Fibroblast of skin of right quadriceps (primary cell): ENCODE measurements at places on chromosomes 2 and 18.

DNA sequence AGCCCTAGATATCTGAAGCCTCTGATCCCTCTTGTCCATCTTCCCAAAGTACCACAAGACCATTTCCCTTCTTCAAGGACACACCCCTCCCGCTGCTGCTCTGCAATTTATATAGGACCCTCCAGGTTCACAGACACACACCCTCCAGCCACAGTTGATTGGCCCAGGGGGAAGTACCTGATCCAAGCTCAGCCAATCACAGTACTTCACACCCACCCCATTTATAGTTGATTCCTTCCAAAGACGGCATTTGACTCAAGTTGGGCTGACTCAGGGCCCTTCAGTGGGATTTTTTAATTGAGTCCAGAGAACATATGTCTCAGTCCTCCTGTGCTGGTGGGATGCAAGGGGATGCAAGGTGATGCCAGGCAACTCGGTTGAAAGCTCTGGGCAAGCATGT is 59.2 kb downstream of the GYPC start:
- no peak for DNase-seq

GRCh38 chr2:43605851-43606250 is 10.0 kb upstream of the THADA start:
- DNase-seq: no peak

DNA sequence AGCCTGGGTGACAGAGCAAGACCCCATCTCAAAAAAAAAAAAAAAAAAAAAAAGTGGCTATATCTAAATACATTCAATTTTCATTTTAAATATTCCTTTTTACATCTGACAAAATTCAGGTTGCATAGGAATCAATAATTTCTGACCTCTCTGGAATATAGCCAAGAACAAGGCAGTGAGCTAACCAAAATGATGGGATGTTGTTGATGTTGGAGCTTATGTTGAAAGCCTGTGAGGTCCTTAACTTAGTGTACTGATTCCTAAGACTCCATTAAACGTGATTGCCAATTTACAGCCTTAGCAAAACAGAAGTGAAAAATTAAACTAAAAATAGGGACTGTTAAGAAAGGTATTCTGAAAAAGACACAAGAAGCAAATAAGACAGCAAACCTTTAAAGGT is 109.6 kb downstream of the MEP1B start:
- no peak for DNase-seq

GRCh38 chr2:113826346-113827285 is 63.3 kb upstream of the ACTR3 start:
- DNase-seq: no peak

- DNase-seq: no peak
Measured at GRCh38 chr2:66985906-66986305, 411.2 kb upstream of the ETAA1 start.

GRCh38 chr2:197212344-197213262 is 98.0 kb downstream of the ANKRD44 start:
- no peak for DNase-seq

DNA sequence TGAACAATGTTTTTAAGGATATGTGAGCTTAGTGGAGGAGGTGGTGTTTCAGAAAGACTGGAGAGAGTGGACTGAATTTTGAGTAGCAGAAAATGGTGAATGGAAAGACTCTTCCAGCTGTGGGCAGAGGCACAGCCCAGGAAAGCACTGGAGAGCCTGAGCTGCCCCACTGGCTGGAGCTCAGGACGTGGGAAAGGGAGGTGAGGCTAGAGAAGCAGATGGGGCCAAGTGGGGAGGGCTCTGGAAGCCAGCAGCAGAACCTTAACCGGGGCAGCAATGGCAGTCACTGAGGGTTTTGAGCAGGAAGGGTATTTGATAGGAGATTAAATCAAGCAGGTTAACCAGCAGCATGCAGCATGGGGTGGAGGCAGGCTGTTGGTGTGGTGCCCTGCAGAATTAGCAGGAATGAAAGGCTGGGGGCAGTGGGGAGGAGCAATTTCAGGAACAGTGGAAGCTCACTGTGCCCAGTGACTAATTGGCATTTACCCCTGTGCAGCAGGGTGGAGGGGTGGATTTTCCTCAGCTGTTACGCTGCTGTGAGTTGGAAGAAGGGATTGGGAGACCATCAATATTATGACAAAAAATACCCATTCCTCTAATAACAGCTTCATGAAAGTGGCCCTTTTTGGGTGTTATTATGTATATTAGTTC is 136.2 kb downstream of the CERS6 start:
- DNase-seq: no peak

GRCh38 chr2:186591506-186591890 is 1.6 kb downstream of the ITGAV start:
- DNase-seq: no peak

- no peak for DNase-seq
Measured at GRCh38 chr2:13533524-13533922, 816.8 kb downstream of the TRIB2 start.

GRCh38 chr2:36337354-36337753 is 18.2 kb upstream of the CRIM1 start:
- no peak for DNase-seq

DNA sequence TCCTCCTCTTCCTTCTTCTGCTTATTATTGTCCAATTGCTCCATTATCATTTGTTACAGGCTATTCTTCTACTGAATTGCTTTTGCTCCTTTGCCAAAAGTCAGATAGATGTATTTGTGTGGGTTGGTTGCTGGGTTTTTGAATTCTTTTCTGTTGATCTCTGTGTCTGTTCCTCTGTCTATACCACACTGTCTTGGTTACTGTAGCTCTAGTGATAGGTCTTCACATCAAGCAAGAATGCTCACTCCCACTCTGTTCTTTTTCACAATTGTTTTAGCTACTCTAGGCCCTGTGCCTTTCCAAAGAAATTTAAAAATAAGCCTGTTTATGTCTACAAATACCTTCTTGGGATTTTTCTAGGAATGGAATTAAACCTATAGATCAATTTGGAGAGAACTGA is 217.2 kb downstream of the GALR1 start:
- no peak for DNase-seq

- DNase-seq: no peak
Measured at GRCh38 chr2:3857576-3857975, 154.2 kb downstream of the DCDC2C start.

GRCh38 chr2:156476850-156477206 is 40.6 kb downstream of the GPD2 start:
- peak; percentile 84 for DNase-seq

- DNase-seq: no peak
Measured at GRCh38 chr2:54081574-54081973, 33.8 kb upstream of the ACYP2 start.

GRCh38 chr18:70025580-70025979 is 77.9 kb upstream of the CD226 start:
- no peak for DNase-seq

- no peak for DNase-seq
Measured at GRCh38 chr2:162072976-162073887, 783 bp downstream of the DPP4 start.
